Endodermal cell (in vitro differentiated cells): ENCODE measurements at places on chromosomes 4 and X. TPM values are rescaled to one million over a fixed set of nuclear protein-coding genes. Genes with fewer than 3 reads are reported as not detected.

Gene GAB3
- 0.18 and 0.55 TPM in 2 replicates for total RNA-seq

- no peak overlapping the region for H3K27ac ChIP-seq
- no peak overlapping the region for H3K4me3 ChIP-seq
- no peaks in the 10 kb centered on the region for H3K4me1 ChIP-seq
- no peak for DNase-seq
- H3K27me3 ChIP-seq, result no peaks in the 10 kb centered on the region
These were observed 8.1 kb upstream of the HPF1 start for GRCh38 chr4:169765835-169766234.

- DNase-seq, result no peak
- H3K36me3 ChIP-seq, result no peaks in the 10 kb centered on the region
- H3K4me1 ChIP-seq, result no peaks in the 10 kb centered on the region
- H3K27ac ChIP-seq, result no peak overlapping the region
- H3K27me3 ChIP-seq, result no peaks in the 10 kb centered on the region
These were observed 558.2 kb downstream of the ZNF674 start for GRCh38 chrX:45986971-45987370.

Gene PITX2
- total RNA-seq, result 25.4 to 80.8 TPM (median 28.8 TPM) in 3 replicates

Gene CLDN22
- 0.14 to 0.15 TPM in 2 of 3 replicates, not detected in the other for total RNA-seq

- H3K27ac ChIP-seq, result no peak overlapping the region
- H3K4me3 ChIP-seq, result no peak overlapping the region
- no peaks in the 10 kb centered on the region for H3K27me3 ChIP-seq
- no peak for DNase-seq
These were observed 163.7 kb upstream of the PPP1R2C start for GRCh38 chrX:42941671-42942070.

Gene PCSK1N
- 2.4 and 2.9 TPM in 2 replicates for total RNA-seq
